ENCODE measurements at places on chromosomes 7 and 10.

GRCh38 chr10:70684839-70685454, 12.6 kb downstream of the ADAMTS14 start:
- DNase-seq: no peak

DNA sequence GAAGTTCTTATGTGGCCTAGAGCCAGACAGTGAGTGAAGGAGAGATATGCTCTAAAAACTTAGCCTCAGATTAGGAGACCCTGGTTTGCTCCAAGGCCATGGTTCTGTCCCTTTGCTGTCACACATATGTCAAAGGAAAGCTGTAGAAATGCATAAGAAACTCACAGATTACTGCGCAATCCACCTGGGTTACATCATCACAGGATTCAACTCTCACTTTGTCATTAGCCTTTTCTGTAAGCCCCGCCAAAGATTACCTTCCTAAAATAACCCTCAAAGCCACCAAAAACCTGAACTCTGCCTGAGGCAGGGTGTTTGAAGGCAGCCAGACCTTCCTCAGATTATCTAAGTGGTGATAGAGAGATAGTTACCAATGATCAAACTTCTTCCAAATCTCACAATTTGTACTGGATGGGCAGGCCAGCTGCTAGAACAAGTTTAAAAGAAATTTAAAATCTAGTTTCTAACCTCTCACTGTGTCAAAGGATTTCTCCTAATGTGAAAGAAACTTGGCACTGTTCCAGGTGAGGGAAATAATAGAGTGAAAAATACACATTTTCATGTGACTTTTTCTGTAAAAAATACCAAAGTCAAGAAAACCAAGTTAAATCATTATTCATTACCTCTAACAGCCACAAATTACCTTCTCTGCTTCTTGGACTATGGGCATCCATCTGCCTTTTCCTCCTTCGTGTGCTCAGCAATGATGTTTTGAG, 567.2 kb downstream of the SUGCT start:
- no peak for DNase-seq

DNA sequence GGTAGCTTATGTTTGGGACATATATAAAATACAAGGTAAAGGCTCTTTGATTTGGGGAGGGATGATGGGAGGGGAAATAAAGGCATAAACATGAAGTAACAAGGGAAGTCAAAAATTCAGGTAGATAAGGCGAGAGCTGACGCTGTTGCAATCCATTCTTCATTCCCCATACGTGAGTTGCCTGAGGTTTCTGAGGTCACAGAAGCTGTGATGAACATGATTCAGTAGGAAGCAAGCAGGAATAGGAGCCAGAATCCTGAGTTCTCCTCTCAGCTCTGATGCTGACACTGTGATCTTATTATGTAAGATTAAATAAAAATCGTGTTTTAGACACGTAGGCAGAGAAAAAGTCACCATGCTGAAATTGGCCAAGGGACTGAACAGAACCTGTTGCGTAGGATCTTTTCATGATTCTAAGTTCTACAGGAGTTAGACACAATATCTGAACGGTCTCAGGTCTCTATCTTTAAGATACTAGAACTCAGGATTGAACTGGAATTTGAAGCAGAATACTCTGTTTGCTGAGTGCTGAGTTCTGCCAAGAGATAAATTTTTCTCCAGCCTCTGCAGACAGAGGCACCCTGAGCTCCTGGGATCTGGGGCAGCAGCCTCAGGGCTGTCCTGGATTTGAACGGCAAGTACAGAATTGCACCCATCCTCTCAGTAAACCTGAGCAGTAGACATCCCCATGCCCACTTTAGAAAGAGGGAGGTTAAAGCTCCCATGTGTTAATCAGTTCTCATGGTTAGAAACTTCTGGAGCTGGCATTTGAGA, 21.0 kb downstream of the KLF6 start:
- DNase-seq: no peak

GRCh38 chr7:100373261-100373831, at the start of gene PILRA:
Gene PILRA (plus strand): TSS chr7:100373487. CDS start chr7:100373657, 170 bp downstream.
- no peak for DNase-seq

- no peak for DNase-seq
Observed at GRCh38 chr10:131202990-131203389, 108.5 kb downstream of the TCERG1L start.

DNA sequence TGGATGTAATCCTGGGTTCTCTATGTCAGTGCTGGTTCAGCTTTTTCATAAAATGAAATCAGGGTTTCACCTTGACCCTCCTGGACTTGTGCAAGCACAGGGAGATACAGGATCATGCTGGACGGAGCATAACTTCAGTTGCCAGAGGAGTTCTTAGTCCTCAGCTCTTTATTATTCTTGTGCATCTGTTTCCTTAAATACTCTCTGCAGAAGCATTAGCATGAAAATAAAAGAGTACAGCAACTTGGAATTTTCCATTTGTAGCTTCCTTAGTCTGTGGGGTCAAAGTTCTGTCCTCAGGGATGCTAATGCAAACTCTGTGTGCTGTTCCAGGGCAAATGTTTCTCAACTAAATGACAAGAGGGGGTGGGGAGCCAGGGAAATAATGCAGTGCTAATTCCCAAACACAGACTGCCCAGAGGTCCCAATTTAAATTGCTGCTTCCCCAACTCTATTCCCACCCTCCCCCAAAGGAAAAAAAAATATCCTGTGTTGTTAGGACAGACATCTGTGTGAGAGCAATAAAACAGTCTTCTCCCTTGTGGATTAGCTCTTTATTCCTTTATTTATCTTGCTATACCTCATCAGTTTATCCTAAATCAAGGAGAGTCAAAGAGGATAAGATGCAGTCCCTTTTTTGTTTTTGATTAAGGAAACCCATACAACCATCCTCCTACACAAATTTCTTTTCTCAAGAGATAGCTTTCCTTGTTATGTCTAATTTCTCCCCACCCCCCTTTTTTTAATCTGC, 905.0 kb downstream of the LRMDA start:
- no peak for DNase-seq

DNA sequence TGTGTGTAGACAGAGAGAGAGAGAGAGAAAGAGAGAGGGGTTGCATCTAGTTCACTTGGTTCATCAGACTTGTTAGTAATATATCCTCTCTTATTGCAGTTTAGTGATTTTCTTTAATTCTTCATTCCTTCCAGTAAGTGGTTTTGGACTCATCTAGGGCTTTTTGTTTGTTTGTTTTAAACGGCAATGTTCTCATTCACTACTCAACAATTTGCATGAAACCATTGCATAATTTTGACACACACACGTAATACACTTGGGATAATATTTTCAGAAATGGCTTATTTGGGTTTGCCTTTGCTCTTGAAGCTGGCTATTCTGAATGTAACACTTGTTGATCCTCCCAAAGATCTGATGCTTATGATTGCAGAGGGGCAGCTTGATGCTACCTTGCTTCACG, 16.4 kb upstream of the ZNF32 start:
- DNase-seq: no peak

DNA sequence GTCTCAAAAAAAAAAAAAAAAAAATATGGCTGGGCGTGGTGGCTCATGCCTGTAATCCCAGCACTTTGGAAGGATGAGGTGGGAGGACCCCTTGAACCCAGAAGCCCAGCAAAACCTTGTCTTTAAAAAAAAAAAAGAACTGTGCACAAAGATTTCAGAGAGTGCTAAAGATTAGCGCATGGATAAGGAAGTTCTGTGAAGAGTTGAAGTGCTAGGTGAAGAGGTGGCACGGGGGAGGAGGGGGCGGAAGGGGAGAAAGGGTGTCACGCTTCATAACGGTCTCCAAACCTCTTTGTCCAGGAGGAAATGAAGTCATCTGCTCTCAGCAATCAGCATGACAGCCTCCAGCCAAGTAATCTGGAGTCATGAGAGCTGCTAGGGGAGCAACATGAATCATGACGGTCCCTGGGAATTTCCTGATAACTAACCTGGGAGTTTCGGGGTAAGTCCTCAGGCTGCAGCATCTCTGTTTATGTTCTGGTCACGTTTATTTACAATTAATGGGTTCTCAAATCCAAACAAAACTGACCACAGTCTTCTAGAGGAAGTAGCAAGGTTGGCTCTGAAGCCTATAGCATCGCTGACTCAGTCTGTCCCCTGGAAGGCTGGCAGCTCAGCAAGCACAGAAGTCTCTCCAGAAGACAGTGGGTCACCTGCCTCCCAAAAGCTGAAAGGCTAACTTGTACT, 1.9 kb upstream of the PLAU start:
- no peak for DNase-seq

DNA sequence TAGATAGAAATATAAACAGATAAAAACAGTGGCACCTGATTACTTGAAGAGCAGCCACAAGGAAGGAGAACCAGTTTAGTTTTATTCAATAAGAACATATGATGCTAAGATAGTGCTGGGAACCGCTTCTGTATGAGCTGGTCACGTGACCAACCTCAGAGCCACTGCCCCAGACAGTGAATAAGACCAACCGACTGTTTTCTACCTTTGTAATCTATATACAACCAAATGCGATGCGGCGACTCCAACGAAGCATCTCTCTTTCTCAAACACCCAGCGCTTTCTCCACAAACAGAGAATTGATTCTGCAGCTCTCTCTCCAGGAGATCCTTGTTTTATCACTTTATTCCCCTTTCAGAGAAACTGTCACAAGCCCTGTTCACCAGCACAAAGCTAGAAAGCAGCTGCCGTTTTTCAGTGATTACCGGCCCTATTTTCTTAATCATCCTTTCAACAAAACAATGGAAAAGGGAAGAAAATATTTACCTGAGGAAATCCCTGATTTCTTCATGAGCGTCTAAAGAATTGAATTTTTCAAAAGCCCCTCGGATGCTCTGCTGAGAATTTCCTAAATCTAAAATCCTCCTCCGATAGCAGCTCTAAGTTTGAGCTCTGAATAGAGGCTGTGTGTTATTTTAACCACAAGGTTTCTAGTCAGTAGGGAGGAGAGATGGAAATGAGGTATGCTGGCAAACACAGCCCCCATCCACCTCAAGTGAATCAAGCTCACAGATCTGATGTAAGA, 55.7 kb upstream of the JCAD start:
- peak; percentile 71 for DNase-seq

- no peak for DNase-seq
Observed at GRCh38 chr10:17756557-17757217, 4.7 kb downstream of the TMEM236 start.

DNA sequence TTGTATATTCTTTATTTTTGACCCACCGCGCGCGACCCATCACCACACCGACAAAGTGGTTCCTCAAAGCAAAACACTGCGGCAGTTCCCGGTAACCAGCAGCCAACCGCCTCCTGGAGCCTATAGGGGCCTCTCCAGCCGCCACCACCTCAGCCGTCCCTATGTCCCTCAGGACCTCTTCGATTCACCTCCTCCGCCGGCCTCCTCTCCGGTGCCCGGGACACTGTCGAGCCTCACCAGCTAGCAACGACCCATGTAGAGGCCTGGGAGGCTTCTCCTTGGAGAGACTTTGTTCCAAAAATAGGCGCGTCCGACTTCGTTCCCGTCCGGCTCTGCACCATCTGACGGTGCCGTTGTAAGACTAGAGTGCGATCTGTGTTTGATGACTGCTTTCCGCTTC, 158.8 kb downstream of the HGF start:
- no peak for DNase-seq

DNA sequence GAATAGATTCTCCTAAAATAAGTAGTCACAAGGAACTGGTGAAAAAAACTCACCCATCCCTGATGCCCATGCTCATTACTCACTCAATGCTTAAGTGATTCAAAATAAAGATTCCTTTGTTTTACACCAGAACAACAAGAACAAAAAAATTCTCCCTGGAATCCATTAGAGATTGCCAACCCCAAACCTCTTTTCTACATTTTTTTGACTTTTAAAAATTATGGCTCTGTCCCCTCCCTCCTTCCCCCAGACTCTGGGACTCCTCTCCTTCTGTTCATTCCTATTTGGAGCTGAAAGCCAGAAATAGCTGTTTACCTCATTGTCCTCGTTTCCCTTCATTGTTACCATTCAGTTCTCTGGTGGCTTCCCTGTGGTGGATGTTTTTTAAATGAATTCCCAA, 63.2 kb upstream of the FHIP2A start:
- DNase-seq: no peak

GRCh38 chr10:10780746-10781145, 236.9 kb upstream of the CELF2 start:
- DNase-seq: no peak

DNA sequence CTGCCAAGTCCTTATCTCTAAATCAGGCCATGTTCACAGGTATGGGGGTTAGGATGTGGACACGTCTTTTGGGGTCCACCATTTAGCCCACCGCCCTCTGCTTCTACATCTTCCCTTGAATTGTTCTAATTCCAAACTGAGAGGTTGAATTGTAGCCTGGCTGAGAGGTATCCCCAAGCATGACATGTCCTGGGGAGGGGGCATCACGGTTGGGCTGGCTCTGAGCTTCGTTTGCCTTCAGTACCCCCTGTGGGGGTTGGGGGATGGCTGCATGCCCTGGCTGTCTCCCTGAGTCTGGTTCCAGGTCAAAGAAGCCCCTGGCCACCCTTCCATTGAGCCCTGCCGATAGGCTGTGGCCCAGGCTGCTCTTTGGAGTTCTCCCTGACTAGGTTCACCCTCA, 204.6 kb downstream of the GLRX3 start:
- DNase-seq: no peak

DNA sequence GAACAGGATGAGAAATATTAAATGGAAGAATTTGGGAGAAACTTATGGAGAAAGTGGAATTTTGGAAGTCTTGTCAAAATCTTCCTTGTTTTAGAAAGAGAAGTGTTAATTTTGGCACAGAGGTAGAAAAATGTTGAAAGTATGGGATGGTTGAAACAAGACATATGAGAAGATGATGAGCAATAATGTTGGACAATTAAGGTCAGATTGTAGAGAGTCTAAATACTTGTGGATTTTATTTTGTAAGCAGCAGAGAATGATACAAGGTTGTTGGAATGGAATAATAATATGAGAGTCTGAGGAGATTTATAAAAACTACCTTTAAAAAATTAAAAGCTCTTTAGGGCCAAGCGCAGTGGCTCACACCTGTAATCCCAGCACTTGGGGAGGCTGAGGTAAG, 34.6 kb downstream of the PHTF2 start:
- DNase-seq: no peak

- no peak for DNase-seq
Observed at GRCh38 chr10:127996586-127996985, 89.7 kb downstream of the PTPRE start.

- DNase-seq: no peak
Observed at GRCh38 chr7:334618-335357, 44.8 kb downstream of the FOXL3 start.

GRCh38 chr7:95886501-95887090, 114.2 kb downstream of the DYNC1I1 start:
- DNase-seq: peak; percentile 81

DNA sequence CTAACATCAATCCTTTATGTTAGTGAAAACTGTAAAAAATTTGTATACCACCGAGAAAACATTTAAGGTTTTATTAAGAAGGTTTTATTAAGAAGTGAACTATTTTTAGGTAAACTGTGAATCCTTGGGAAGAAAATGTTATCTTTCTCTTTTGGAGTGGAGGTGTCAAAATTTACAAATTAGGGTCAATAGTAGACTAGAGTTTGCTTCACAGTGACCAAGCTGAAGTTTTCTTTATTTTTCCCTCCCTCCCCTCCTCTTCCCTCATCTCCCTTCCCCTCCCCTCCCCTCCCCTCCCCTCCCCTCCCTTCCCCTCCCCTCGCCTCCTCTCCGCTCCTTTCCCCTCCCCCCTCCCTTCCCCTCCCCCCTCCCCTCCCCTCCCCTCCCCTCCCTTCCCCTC, 168.8 kb downstream of the CNTNAP2 start:
- DNase-seq: no peak

Measured in NCI-H146 (cell line).